ENCODE measurements at places on chromosomes 4 and X. TPM values are rescaled to one million over a fixed set of nuclear protein-coding genes. Genes with fewer than 3 reads are reported as not detected.
A peak's percentile ranks its signal among the peaks of the same experiment; 100 is the strongest.

DNA sequence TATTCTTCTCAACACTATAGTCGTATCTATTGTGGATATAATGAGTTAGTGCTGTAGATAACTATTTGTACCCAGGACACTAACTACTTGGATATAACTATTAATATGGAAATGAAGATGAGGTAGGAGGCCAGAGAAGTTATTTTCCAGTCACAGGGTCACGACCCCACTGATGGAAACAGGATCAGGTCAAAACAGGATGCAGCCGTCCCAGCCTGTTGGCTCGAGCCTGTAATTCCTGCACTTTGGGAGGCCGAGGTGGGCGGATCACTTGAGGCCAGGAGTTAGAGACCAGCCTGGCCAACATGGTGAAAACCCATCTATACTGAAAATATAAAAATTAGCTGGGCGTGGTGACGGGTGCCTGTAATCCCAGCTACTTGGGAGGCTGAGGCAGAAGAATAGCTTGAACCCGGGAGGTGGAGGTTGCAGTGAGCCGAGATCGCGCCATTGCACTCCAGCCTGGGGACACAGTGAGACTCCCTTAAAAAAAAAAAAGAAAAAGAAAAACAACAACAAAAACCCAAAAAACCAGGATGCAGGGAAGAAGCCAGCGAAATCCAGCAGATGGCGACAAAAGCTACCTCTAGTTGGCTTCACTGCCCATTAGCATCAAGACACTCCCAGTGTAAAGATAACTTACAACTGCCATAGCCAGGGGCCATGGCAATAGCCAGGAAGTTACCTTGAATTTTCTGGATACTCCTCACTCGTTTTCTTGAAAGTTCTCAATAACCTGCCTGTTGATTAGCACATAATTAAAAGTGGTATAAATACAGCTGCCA, 37.9 kb upstream of the NKAP start:
- H3K27ac ChIP-seq, result no peak overlapping the region
- no peak for DNase-seq
- no peaks in the 10 kb centered on the region for H3K36me3 ChIP-seq
- no peaks in the 10 kb centered on the region for H3K4me1 ChIP-seq

NXF2B gene
- 1.5 TPM for total RNA-seq

RTL3 gene
- not detected for total RNA-seq

GRCh38 chr4:111631215-111631999, 513.8 kb upstream of the FAM241A start:
- no peak for DNase-seq
- peaks cover 5% of the 10 kb centered on the region for H3K4me1 ChIP-seq
- H3K27me3 ChIP-seq, result no peaks in the 10 kb centered on the region
- H3K27ac ChIP-seq, result no peak overlapping the region
- H3K36me3 ChIP-seq, result no peaks in the 10 kb centered on the region
- H3K4me3 ChIP-seq, result no peak overlapping the region

- H3K4me3 ChIP-seq, result no peak overlapping the region
- H3K4me1 ChIP-seq, result peaks cover 16% of the 10 kb centered on the region
- no peaks in the 10 kb centered on the region for H3K36me3 ChIP-seq
- DNase-seq, result no peak
Measured at GRCh38 chr4:56219447-56219846, 167.8 kb downstream of the AASDH start.

DNA sequence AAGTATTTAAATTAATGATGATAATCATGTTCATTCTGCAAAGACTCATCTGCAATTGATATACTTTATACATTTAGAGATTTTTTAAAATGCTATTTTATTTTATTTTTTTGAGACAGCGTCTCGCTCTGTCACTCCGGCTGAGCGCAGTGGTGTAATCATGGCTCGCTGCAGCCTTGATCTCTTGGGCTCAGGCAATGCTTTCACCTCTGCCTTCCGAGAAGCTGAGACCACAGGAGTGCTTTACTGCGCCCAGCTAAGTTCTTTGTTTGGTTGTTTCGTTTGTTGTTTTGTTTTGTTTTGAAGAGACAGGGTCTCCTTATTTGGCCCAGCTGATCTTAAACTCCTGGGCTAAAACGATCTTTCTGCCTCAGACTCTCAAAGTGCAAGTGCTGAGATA, 1541.0 kb downstream of the PCDH7 start:
- DNase-seq, result no peak
- no peaks in the 10 kb centered on the region for H3K4me1 ChIP-seq
- no peaks in the 10 kb centered on the region for H3K27me3 ChIP-seq
- no peak overlapping the region for H3K27ac ChIP-seq

GRCh38 chr4:149912000-149912399, 96.4 kb upstream of the IQCM start:
- no peak for DNase-seq
- H3K27me3 ChIP-seq, result no peaks in the 10 kb centered on the region
- peaks cover 9% of the 10 kb centered on the region for H3K4me1 ChIP-seq
- no peak overlapping the region for H3K27ac ChIP-seq

GRCh38 chr4:158863296-158863695, 94.5 kb downstream of the FNIP2 start:
- peaks cover 1% of the 10 kb centered on the region for H3K27me3 ChIP-seq
- no peak overlapping the region for H3K4me3 ChIP-seq
- no peak for DNase-seq

GRCh38 chr4:79823148-79823763, 249.8 kb downstream of the ANTXR2 start:
- no peak overlapping the region for H3K27ac ChIP-seq
- DNase-seq, result no peak
- peaks cover 9% of the 10 kb centered on the region for H3K4me1 ChIP-seq
- H3K36me3 ChIP-seq, result no peaks in the 10 kb centered on the region

DNA sequence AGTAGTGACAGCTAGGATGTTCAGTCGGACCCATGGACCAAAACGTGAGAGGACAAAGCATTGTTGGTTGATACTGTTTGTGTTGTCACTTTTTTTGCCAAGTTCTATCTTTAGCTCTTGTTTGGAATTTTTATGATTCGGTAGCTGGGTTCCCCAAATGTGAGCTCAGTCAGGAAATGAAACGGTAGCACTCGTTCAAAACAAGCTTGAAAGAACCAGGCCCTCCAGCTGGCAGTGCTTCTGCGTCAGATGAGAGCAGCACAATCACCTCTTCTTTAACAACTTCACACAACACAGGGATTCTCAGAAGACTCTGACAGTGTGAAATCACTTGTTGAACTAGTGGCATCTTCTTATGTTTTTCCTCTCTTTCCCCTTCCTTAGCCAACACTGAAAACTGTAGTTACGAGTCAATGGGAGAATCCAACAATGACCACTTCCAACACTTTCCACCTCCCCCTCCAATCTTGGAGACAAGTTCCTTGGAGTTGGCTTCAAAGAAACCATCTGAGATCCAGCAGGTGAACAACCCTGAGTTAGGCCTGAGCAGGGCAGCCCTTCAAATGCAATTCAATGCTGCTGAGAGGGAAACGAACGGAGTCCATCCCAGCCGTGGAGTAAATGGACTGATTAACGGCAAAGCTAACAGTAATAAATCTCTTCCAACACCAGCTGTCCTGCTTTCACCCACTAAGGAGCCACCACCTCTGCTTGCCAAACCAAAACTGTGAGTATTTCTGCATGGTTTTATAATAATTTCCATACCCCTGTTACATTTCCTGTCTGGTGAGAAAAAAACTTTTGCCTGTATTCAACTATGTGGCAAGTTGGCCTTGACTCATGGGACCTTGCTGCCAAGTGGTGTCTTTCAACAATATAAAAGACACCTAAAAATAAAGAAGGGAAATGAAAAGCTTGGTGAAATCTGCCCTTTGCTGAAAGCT, 214.6 kb downstream of the PALLD start:
- H3K27ac ChIP-seq, result no peak overlapping the region
- no peaks in the 10 kb centered on the region for H3K4me1 ChIP-seq
- no peak overlapping the region for H3K4me3 ChIP-seq
- H3K36me3 ChIP-seq, result no peaks in the 10 kb centered on the region

GABRE gene
- total RNA-seq, result 2.0 TPM

DNA sequence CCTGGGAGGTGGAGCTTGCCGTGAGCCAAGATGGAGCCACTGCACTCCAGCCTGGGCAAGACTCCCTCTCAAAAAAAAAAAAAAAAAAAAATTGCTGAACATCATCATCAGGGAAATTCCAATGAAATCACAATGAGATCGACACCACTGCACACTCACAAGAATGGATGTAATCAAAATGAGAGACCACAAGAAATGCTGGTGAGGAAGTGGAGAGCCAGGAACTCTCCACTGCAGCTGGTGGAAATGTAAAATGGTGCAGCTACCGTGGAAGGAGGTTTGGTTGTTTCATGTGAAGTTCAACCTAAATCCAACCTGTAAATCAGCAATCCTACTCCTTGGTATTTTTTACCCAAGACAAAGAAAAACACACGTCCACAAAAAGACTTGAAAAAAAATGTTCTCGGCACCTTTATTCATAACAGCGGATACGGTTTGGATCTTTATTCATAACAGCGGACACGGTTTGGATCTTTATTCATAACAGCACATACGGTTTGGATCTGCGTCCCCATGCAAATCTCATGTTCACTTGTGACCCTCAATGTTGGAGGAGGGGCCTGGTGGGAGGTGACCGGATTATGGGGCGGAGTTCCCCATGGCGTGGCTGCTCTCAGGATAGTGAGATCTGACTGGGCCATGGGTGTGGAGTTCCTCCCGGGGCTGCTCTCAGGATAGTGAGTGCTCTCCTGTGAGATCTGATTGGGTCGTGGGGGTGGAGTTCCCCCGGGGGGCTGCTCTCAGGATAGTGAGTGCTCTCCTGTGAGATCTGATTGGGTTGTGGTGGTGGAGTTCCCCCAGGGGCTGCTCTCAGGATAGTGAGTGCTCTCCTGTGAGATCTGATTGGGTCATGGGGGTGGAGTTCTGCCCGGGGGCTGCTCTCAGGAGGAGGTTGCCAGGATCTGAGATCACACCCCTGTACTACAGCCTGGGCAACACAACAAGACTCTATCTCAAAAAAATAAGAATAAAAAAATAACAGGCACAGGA, 7.7 kb downstream of the GAK start:
- no peak for DNase-seq
- H3K4me1 ChIP-seq, result peaks cover 32% of the 10 kb centered on the region
- H3K27ac ChIP-seq, result peak overlapping the region; percentile 48

DNA sequence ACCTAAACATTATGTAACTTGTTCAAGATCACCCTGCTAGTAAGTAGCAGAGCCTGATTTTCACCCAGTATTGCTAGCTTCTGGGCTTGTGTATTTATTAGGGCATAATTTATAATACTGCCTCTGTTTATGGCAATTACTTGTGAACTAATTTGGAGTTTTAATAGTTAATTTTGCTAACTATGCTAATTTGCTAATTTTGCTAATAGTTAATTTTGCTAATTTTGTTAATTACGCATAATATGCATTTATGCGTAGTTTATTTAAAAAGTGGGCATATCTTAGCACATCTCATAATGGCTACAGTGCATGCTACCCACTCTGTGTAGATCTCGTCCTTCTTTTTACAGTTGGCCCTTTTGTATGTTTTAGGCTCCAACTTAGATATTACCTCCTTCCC, 898.1 kb upstream of the EPHA5 start:
- no peaks in the 10 kb centered on the region for H3K27me3 ChIP-seq
- DNase-seq, result no peak
- no peak overlapping the region for H3K4me3 ChIP-seq
- H3K36me3 ChIP-seq, result no peaks in the 10 kb centered on the region
- no peak overlapping the region for H3K27ac ChIP-seq

GRCh38 chrX:119790977-119791436, 423 bp downstream of the RPL39 start:
- DNase-seq, result no peak
- peaks cover 13% of the 10 kb centered on the region for H3K4me1 ChIP-seq
- no peaks in the 10 kb centered on the region for H3K27me3 ChIP-seq
- H3K27ac ChIP-seq, result peak overlapping the region; percentile 88

DNA sequence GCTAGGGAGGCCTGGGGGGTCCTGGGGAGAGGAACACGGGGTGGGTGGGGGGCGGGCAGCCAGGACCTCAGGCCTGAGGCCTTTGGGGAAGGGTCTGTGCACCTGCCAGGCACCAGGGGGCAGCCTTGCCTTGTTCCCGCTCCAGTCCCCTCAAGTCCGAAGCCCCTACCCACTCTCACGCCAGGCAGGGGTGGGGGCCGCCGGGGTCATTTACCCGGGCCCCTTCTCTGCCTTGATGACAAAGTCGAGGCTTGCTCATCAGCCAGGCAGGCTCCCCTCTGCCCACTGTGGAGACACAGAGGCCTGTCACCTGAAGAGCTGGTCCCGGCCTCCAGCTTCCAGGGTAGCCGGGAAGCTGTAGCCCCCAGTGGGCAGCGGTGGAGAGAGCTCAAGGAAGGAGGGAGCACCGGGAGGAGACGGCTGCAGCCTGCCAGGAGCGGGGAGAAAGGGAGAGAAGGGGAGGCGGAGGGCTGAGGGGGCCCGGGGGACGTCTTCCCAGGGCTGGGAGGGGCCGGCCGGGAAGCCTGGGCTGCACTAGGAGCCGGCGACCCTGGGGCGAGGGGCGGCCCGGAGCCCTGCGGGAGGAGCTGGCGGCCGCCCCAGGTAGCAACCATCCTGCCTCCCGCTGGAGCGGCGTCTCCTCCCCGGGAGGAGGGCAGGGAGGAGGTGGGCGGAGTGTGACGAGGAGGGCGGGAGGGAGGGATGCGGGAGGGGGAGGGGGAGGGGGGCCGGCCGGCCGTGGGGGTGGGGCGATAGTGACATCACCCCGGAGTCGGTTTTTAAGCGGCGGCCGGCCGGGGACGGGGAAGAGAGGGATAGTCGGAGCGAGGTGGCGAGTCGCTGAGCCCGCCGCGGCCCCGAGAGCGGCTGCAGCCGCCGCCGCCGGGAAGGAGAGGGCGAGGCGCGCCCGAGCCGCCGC, at the start of gene SLC6A8:
Gene SLC6A8 (plus strand): TSS at position 806 of the 919 bp plus-strand sequence. CDS start 649 bp downstream, outside the sequence.
- H3K27me3 ChIP-seq, result peaks cover 1% of the 10 kb centered on the region
- DNase-seq, result peak; percentile 60
- peaks cover 2% of the 10 kb centered on the region for H3K4me1 ChIP-seq
- no peaks in the 10 kb centered on the region for H3K36me3 ChIP-seq

GRCh38 chr4:40246938-40247337, 50.1 kb downstream of the RHOH start:
- no peak overlapping the region for H3K4me3 ChIP-seq
- no peaks in the 10 kb centered on the region for H3K4me1 ChIP-seq
- peaks cover 5% of the 10 kb centered on the region for H3K27me3 ChIP-seq
- no peak for DNase-seq

- no peak overlapping the region for H3K27ac ChIP-seq
- peaks cover 6% of the 10 kb centered on the region for H3K4me1 ChIP-seq
- no peaks in the 10 kb centered on the region for H3K27me3 ChIP-seq
- DNase-seq, result no peak
- H3K4me3 ChIP-seq, result no peak overlapping the region
Measured at GRCh38 chr4:23976423-23976822, 86.6 kb upstream of the PPARGC1A start.

- peaks cover 6% of the 10 kb centered on the region for H3K4me1 ChIP-seq
- H3K27ac ChIP-seq, result no peak overlapping the region
- H3K27me3 ChIP-seq, result peaks cover 3% of the 10 kb centered on the region
- no peaks in the 10 kb centered on the region for H3K36me3 ChIP-seq
- no peak for DNase-seq
- H3K4me3 ChIP-seq, result no peak overlapping the region
Measured at GRCh38 chrX:107677501-107677901, 49.2 kb downstream of the PRPS1 start.

AVPR2 gene
- 0.77 TPM for total RNA-seq

DNA sequence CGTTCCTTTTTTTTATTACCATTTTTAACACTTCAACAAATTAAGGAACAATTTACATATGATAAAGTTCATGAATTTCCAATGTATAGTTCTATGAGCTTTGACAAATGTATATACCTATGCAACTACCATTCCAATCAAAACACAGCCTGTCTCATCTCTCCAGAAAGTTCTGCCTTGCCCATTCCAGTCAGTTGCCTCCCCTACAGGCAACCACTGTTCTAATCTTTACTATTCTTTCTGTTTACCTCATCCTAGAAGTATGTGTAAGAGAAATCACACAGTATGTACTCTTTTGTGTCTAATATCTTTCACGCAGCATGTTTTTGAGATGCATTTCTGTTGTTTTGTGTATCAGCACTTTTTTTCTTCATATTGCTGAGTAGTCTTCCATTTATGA, 224.9 kb downstream of the KIT start:
- peaks cover 2% of the 10 kb centered on the region for H3K27me3 ChIP-seq
- peaks cover 7% of the 10 kb centered on the region for H3K36me3 ChIP-seq
- H3K4me3 ChIP-seq, result no peak overlapping the region
- no peak overlapping the region for H3K27ac ChIP-seq
- H3K4me1 ChIP-seq, result peaks cover 9% of the 10 kb centered on the region

All from endothelial cell (in vitro differentiated cells).